PC-3 (cell line): ENCODE measurements at places on chromosomes 5 and 9.

- no peak for DNase-seq
- peaks cover 17% of the 10 kb centered on the region; the same call in 1 of the 2 replicates for H3K36me3 ChIP-seq
- H3K27ac ChIP-seq, result no peak overlapping the region
- H3K4me1 ChIP-seq, result no peaks in the 10 kb centered on the region
- no peak overlapping the region for H3K4me3 ChIP-seq
These were observed 37.7 kb upstream of the HMCN2 start for GRCh38 chr9:130227833-130228232.

- DNase-seq, result no peak
- H3K4me1 ChIP-seq, result peaks cover 14% of the 10 kb centered on the region
- H3K27ac ChIP-seq, result no peak overlapping the region
- H3K36me3 ChIP-seq, result no peaks in the 10 kb centered on the region
- H3K27me3 ChIP-seq, result no peaks in the 10 kb centered on the region
These were observed 713.9 kb downstream of the EFNA5 start for GRCh38 chr5:106956886-106957285.

DNA sequence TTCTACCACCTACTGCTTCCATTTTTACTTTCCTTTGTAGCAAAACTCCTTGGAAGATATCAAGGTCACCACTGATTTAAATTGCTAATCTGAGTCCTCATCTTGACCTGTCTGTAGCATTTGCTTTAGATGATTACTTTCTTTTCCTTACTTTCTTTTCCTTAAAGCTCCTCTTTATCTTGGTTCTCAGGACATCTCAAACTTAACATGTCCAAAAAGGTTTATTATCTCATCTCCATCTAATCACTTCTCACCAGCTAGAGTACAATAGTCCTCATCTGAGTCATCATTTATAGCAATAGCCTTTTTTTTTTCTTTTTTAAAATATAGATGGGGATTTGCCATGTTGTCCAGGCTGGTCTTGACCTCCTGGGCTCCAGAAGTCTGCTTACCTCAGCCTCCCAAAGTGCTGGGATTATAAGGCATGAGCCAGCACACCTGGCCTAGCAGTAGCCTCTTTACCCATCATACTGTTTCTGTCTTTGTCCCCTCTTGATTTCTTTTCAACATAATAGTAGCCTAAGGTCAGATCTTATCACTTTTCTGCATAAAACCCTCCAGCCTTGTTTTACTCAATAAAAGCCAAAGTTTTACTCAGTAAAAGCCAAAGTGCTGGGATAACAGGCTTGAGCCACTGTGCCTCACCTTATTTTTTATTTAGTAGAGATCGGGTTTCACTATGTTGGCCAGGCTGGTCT, 32.9 kb upstream of the GPR21 start:
- H3K36me3 ChIP-seq, result peaks cover 26% of the 10 kb centered on the region
- H3K27me3 ChIP-seq, result no peaks in the 10 kb centered on the region
- no peak overlapping the region for H3K27ac ChIP-seq

GRCh38 chr9:92245005-92245797, 48.3 kb downstream of the IARS1 start:
- peak; percentile 45 for DNase-seq
- H3K27me3 ChIP-seq, result no peaks in the 10 kb centered on the region
- 0 out of 2 replicates have a peak, but pooled peaks cover 7% of the 10 kb centered on the region for H3K4me1 ChIP-seq
- peak overlapping the region; percentile 25 for H3K27ac ChIP-seq
- H3K4me3 ChIP-seq, result no peak overlapping the region

GRCh38 chr9:97560851-97561250, 59.4 kb downstream of the TMOD1 start:
- no peaks in the 10 kb centered on the region for H3K36me3 ChIP-seq
- H3K27me3 ChIP-seq, result no peaks in the 10 kb centered on the region
- H3K4me1 ChIP-seq, result peaks cover 9% of the 10 kb centered on the region; the same call in 1 of the 2 replicates
- H3K27ac ChIP-seq, result no peak overlapping the region
